ENCODE measurements at places on chromosomes 2 and 18.

DNA sequence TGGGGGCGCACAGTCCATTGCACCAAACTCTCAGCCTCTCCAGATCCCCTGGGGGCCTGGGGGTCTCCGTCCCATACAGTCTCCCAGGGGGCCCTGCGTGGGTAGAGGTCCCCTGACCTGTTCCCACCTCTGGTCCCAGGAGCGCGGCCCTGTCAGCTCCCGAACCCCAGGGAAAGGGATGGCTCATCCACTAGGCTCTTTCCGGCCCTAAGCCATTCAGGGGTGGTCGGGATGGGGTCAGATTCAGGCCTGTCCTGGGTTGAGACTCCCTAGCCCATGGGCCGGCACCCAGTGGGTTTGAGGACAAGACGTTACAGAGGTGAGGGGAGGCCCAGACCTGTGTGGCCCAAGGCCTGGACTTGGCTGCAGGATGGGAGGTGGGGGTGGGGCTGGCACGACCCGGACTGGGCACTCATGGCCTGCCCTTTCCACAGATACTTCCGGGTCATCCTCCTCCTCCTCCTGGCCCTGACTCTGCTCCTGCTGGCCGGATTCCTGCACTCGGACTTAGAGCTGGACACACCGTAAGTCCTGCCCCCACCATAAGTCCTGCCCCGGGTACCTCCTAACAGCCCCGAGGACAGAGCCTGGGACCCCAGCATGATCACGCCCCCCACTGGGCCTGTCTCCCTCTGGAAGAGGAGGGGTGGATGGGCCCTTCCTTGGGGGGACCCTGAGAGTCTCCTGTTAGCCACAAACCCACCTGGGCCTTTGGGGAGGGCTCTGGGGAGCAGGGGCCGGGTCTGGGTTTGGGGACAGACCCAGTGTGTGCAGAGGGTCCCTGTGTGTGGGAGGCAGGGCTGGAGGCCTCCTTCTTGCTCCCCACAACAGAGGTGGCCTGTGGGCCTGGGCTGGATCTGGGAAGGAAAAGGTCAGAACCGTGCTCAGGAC is 10.1 kb upstream of the NEU4 start:
- DNase-seq, result no peak

DNA sequence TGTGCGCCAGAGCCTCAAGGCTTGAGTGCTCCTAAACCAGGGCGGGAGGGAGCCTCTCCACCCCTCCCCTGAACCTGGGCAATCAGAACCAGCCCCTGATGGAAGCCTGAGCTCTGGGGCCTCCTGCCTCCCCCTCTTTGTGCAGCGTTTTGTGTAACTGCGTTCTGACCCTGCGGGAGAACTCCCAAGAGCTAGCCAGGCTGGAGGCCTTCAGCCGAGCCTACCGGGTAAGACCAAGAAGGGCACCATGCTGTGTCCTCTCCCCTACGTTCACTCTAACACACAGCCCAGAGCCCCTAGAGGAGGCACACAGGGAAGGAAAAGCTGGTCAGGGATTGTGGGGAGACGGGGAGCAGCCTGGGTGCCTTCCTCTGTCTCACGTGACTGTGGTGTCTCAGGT is 108.0 kb downstream of the PLB1 start:
- no peak for DNase-seq

DNA sequence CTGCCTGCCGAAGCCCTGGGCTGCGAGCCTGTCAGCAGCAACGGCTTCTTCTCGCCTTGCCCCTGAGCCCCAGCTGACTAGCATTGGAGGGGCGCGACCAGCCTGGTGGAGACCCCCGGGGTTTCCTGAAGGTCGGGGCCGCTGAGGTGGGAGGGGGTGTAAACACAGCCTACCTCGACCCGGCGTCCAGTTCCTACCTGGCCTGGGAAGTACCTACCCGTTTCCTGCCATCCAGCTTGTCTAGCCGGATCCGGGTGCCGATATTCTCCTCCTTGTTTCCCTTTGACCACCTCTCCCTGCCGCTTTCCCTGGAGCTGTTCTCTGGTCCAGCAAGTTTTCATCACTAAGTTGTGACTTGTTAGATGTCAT is 511 bp downstream of the MOB4 start:
- DNase-seq, result no peak

DNA sequence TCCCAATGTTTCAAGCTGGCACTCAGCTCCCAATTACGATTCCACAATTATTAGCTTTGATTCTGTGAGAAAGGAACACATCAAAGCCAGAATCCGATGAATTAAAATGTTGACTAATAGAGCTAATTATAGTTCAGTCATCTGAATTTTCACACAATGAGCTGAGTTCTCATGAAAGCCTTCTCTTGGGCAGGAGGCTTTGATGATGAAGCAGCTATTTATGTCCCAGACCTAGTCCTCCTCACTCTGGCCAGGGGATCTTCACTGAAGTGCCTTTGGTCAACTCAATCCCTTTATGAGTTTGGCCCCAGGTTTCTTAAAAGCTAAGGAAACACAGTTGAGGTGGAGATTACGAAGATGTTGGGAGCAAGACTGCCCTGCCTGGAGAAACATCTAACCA is 74.7 kb upstream of the PPM1B start:
- no peak for DNase-seq

- no peak for DNase-seq
Observed at GRCh38 chr2:72149556-72150156, 2.0 kb upstream of the CYP26B1 start.

- no peak for DNase-seq
Observed at GRCh38 chr2:224031358-224031970, 7.6 kb downstream of the SERPINE2 start.

DNA sequence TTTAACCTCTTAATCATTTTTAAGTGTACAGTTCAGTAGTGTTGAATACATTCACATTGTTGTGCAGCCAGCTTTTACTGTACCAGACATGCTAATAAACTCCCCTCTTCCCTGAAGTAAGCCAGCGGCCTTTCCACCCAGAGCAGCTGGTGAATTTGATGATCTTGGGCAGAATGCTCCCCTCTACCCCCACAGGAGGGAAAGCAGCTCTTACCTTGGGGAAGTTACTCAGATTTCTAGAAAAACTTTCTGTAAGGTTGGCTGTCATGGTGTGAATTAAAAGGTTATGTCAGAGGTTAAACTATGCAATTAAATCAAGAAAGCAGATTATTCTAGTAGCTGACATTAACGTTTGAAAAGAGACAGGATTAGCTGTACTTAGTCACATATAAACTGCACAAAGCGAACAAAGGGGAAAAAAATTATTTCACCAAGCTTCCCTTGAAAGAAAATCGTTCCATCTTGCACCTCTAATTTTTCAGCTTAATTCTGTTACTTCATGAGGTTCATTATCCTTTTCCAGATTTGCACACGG is 398.5 kb upstream of the NRP2 start:
- DNase-seq, result no peak

GRCh38 chr18:45606007-45606406 is 9.3 kb upstream of the SLC14A2 start:
- no peak for DNase-seq

Measured in stimulated activated CD8-positive, alpha-beta memory T cell treated with anti-CD3 and anti-CD28 coated beads, Interleukin-7, amount 100 ng/mL, for 1 hour (primary cell).